ENCODE measurements at places on chromosomes 3 and 15. TPM values are rescaled to one million over a fixed set of nuclear protein-coding genes. Genes with fewer than 3 reads are reported as not detected.

DNA sequence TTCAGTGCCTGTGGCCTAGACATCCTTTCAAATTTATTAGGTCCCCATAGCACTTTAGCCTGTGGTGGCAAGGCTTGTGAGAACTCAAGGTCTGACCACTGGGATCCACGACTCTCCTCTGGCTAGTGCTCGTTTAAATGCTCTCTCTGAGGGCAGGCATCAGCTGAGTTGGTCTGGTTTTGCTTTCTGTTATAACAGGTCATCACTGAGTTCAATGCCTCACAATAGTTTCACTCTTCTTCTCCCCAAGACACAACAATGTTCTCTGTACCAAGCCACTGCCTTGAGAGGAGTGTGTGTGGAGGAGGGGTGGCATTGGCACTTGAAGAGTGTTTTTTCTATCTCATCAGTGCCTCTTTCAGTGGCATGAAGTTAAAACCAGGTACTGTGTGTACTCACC, 7.6 kb downstream of the OR5K4 start:
- no peak for DNase-seq
- no peak overlapping the region for H3K27ac ChIP-seq
- no peak overlapping the region for H3K4me3 ChIP-seq
- no peaks in the 10 kb centered on the region for H3K36me3 ChIP-seq

- DNase-seq = no peak
- H3K36me3 ChIP-seq = no peaks in the 10 kb centered on the region
- H3K27ac ChIP-seq = no peak overlapping the region
- H3K27me3 ChIP-seq = no peaks in the 10 kb centered on the region
- H3K4me1 ChIP-seq = no peaks in the 10 kb centered on the region
Measured at GRCh38 chr3:18190646-18191045, 234.5 kb downstream of the SATB1 start.

DNA sequence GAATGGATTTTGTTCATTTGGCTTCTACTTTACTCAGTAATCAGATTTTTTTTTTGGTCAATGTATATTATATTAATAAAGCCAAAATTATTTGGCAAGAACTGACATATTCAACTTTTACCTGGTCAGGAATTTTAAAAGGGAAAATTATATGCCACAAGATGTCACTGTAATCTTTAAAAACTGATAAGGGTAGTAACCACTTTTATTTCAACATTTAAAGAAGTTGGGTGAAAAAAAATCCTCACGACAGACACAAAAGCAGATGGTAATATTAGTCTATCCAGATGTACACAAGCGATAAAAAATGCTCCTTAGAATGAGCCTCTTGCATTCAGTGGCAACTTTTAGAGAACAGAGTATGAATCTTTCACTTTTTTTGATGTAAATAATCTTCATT, 101.9 kb downstream of the SERPINI1 start:
- H3K27ac ChIP-seq = no peak overlapping the region
- H3K4me3 ChIP-seq = no peak overlapping the region
- H3K36me3 ChIP-seq = no peaks in the 10 kb centered on the region
- DNase-seq = no peak
- no peaks in the 10 kb centered on the region for H3K4me1 ChIP-seq
- H3K27me3 ChIP-seq = no peaks in the 10 kb centered on the region

GRCh38 chr3:123657111-123657510, 72.3 kb upstream of the HACD2 start:
- H3K4me3 ChIP-seq = no peak overlapping the region
- H3K27me3 ChIP-seq = no peaks in the 10 kb centered on the region

DNA sequence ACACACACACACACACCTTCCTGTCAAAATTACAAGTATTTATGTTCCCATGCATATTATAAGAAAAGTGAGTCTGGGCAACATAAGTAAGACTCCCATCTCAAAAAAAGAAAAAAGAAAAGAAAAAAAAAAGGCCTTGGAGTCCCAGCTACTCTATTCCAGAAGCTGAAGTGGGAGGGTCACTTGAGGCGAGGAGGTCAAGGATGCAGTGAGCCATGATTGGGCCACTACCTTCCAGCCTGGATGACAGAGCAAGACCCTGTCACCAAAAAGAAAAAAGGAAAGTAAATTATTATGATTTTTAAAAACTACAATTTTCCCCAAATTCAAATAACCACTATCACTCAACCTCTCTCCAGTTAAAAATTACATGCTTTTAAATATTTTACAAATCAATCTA, 113.1 kb downstream of the STAG1 start:
- no peak overlapping the region for H3K4me3 ChIP-seq
- no peak overlapping the region for H3K27ac ChIP-seq
- DNase-seq = no peak
- no peaks in the 10 kb centered on the region for H3K27me3 ChIP-seq

- no peaks in the 10 kb centered on the region for H3K4me1 ChIP-seq
- no peak overlapping the region for H3K4me3 ChIP-seq
- no peak overlapping the region for H3K27ac ChIP-seq
- no peaks in the 10 kb centered on the region for H3K27me3 ChIP-seq
- DNase-seq = no peak
Measured at GRCh38 chr3:9008550-9009255, 45.4 kb upstream of the RAD18 start.

Gene DISP2
- total RNA-seq = 0.58 TPM

Gene RBP2
- not detected for total RNA-seq

- peaks cover 14% of the 10 kb centered on the region for H3K27me3 ChIP-seq
- H3K4me1 ChIP-seq = no peaks in the 10 kb centered on the region
- no peak overlapping the region for H3K27ac ChIP-seq
- DNase-seq = no peak
Measured at GRCh38 chr3:10683106-10683505, 132.9 kb upstream of the SLC6A11 start.

Gene FOXB1
- total RNA-seq = not detected

GRCh38 chr3:83524901-83525300, 1433.9 kb upstream of the CADM2 start:
- no peak overlapping the region for H3K27ac ChIP-seq
- no peaks in the 10 kb centered on the region for H3K36me3 ChIP-seq
- peak; percentile 13 for DNase-seq
- H3K4me3 ChIP-seq = no peak overlapping the region
- H3K4me1 ChIP-seq = no peaks in the 10 kb centered on the region

DNA sequence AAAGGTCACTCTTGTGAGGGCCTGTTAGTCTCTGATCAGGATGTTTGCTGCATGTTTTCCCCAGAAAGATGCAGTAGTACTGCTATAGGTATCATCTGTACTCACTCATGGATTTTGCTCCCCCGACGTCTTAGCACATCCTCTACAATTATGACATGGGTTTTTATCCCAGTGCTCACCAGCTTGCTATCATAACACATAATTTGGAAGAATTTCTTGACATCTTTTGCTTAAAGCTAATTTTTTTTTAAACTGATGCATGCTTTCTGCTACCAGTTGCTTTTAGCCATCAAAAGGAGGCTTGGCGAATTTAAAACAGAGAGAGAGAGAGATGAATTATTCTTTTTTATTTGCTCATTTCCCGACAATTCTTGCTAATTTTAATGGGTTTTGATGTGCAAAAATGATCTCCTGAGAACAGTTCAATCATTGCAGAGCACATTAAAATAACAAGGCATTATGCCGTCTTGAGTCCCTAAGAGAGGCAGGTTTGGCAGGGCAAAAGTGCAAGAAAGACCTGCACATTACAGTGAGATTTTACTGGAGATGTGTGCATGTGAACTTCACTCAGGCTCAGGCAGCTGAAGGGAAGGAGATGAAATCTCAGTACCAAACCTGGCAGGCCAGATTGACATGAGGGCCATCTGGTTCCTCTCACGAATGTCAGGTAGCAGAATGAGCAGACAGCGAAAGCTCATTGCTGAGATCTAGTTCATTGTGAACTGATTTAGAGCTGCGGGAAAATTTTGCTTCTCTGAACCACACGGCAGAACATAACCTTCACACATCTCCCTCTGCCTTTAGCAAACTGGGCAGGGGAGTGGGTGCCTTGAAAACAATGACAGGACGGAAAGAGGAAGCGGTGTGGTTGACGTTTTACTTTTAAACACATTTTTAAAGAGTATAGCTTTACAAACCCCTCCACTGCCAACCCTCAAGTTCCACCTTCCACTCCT, 25.9 kb upstream of the GOLGA8B start:
- H3K27ac ChIP-seq = no peak overlapping the region
- no peak for DNase-seq
- H3K27me3 ChIP-seq = no peaks in the 10 kb centered on the region

Gene PLSCR1
- total RNA-seq = 142 TPM

Gene LIPH
- total RNA-seq = 79.7 TPM

GRCh38 chr3:133023362-133023761, 14.8 kb upstream of the TMEM108 start:
- H3K27ac ChIP-seq = no peak overlapping the region
- H3K4me1 ChIP-seq = no peaks in the 10 kb centered on the region
- H3K27me3 ChIP-seq = no peaks in the 10 kb centered on the region

- H3K4me3 ChIP-seq = no peak overlapping the region
- H3K36me3 ChIP-seq = no peaks in the 10 kb centered on the region
- no peak for DNase-seq
- no peak overlapping the region for H3K27ac ChIP-seq
Measured at GRCh38 chr3:133542871-133543270, 30.6 kb upstream of the CDV3 start.

DNA sequence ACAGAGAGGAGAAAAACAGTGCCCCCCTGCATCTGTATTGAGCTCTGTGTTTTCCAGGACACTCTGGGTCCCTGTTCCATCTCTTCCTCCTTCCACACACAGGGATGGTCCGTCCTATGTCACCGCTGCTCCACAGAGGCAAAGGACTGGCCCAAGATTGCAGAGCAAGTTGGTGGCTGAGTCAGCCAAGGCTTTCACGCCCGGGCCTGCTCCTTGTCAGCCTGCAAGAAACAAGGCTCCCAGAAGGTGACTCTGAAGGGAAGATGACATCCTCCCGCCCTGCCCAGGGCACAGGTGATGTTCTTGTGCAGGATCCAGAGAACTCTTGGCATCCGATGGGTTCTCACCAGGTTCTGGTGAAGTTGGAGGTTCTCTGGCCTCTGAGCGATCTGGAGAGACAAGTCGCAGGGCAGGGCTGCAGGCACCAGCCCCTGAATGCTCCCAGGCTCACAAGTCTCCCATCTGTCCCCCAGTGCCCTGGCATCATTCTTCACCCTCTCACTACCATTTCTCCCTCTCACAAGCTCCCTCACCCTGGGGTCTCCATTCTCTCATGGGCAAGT, 138.6 kb downstream of the MEGF11 start:
- H3K27ac ChIP-seq = no peak overlapping the region
- H3K36me3 ChIP-seq = no peaks in the 10 kb centered on the region
- no peak for DNase-seq

GRCh38 chr3:32978331-32978730, 26.9 kb downstream of the CCR4 start:
- DNase-seq = no peak
- no peaks in the 10 kb centered on the region for H3K36me3 ChIP-seq
- H3K27ac ChIP-seq = no peak overlapping the region
- H3K27me3 ChIP-seq = no peaks in the 10 kb centered on the region
- H3K4me3 ChIP-seq = no peak overlapping the region

GRCh38 chr15:67691450-67691849, 133.9 kb upstream of the SKOR1 start:
- H3K27ac ChIP-seq = no peak overlapping the region
- DNase-seq = no peak
- H3K36me3 ChIP-seq = no peaks in the 10 kb centered on the region
- H3K27me3 ChIP-seq = no peaks in the 10 kb centered on the region
- H3K4me1 ChIP-seq = no peaks in the 10 kb centered on the region

DNA sequence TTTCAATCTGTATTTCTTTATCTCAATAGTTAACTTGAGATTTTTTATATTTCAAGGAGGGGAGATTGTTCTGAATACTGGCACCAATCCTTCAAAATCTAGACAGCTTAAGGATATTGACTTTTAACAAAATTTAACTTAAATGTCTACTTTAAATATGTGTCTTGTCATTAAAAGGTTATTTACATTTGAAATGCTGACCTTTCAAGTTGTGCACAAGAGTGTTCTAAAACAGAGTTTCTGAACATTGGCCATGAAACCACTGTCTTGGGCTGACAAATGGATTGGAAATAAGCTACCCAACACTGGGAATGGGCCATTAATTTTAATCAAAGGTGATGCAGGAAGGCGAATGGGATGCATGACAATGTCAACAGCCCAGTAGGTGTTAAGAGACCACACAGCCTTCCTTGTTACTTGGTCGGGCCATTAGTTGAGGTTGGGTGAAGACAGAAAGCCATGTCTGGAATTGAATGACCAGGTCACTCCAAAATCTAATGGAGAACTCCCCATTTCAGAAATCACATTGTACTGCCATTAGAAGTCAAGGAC, 128.5 kb downstream of the CDIN1 start:
- no peaks in the 10 kb centered on the region for H3K4me1 ChIP-seq
- no peaks in the 10 kb centered on the region for H3K36me3 ChIP-seq
- H3K27me3 ChIP-seq = no peaks in the 10 kb centered on the region
- no peak overlapping the region for H3K27ac ChIP-seq
- no peak for DNase-seq
- no peak overlapping the region for H3K4me3 ChIP-seq

GRCh38 chr3:188584958-188585689, 431.2 kb downstream of the LPP start:
- DNase-seq = no peak
- no peaks in the 10 kb centered on the region for H3K36me3 ChIP-seq
- H3K27ac ChIP-seq = no peak overlapping the region
- peaks cover 3% of the 10 kb centered on the region for H3K4me1 ChIP-seq
- H3K4me3 ChIP-seq = no peak overlapping the region
- H3K27me3 ChIP-seq = no peaks in the 10 kb centered on the region

DNA sequence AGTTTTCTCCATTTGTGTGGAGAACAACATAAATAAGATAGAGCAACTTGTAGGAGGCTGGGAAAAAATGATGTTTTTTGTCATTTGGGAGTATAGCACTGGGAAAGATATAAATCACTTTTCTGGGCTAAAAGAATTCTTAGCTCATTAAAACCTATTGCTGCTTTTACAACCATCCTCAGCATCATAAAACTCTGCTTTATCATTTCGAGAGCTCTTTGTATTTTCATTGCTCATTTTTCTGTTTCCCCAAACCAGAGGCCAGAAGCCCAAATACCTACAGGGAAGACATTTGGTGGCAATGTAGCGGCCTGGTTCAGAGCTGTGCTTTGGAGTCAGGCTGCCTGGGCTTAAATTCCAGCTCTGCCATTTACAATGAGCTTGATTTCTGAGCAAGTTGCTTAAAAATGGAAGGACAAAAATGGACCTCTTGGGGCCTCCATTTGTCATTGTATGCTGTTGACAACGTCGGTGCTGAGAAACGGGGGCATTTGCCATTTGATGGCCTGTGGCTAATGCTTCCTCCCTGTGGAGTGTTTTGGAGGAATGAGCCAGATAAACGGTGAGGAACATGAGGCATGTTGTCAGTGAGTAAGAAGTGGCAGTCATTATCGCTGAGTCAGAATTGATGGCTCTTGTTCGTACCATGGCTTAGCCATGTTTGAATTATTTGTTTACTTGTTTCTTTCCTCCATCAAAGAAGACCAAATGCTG, 260.0 kb downstream of the EBLN2 start:
- no peak overlapping the region for H3K27ac ChIP-seq
- H3K4me1 ChIP-seq = no peaks in the 10 kb centered on the region
- no peak for DNase-seq
- no peaks in the 10 kb centered on the region for H3K27me3 ChIP-seq
